ENCODE measurements at places on chromosomes 5 and 9.

- no peak for DNase-seq
Measured at GRCh38 chr5:102961671-102962070, 158.3 kb downstream of the GIN1 start.

DNA sequence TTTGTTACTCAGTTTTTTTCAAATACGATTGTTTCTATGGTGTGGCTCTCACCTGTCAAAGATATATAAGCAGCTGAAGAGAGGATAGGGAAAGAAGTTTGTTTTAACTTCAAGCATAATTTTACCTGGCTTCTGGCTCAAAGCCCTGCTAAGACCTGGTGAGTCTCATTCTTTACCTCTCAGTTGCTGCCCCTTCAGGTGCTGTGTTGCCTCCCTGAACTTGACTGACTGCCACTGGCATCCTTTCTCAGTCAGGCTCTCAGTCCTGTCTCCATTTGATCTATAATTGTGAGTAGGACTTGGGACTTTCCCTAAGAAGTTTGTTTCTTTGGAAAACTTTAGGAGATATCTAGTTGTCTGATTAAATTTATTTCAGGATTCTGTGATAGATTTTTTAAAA is 249.6 kb downstream of the IZUMO3 start:
- DNase-seq = no peak

- no peak for DNase-seq
Measured at GRCh38 chr9:109161471-109161870, 5.6 kb downstream of the FRRS1L start.

- DNase-seq = no peak
Measured at GRCh38 chr5:149859746-149860145, 84.8 kb downstream of the PDE6A start.

DNA sequence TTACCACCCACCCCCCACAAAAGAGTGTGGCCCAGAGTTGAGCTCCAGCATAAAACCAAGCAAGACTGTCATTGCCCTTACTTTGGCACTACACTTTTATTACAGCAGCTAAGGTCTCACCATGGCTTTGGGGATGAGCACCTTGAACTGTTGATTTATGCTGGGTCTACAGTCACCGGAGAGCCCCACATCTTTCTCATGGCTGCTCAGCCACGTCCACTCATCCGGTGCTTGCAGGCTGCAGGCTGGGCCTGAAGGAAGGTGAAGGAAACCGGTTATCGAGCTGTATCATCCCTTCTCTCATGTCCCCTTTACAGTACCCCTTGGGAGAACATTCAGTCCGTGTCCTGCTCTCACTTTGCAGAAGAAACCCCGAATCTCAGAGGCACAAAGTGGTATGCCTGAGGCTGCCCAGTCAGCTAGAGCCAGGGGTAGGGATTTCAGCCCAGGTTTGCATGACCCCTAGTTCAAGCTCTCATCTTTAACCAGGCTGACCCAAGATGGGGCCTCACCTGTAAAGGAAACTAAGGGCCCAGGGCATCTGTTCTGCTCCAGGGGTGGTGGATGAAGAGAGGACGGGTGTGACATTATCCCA is 11.6 kb downstream of the TMOD1 start:
- DNase-seq = no peak

DNA sequence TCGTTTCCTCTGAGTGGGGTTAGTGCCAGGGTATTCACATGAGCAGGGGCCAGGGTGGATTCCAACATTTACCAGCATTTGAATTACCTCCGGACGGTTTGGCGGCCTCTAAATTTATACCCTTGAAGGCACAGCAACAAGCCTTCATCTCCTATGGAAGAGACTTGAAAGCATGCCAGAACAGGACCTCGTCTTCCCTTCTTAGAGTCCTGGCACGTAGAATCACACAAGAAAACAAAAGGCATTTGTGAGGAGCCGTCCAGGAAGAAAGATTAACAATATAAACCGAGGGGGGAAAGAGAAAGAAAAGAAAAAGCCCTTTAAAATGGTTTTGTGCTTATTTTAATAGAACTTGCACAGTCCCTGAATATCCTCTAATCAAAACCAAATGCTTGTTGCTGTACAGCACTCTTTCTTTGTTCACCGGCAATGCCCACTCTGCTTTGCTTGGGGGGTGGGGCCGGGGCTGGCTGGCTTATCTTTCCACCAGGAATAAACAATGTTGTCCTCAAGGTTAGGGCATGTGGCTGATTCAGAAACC is 575.8 kb upstream of the ZNF462 start:
- no peak for DNase-seq

DNA sequence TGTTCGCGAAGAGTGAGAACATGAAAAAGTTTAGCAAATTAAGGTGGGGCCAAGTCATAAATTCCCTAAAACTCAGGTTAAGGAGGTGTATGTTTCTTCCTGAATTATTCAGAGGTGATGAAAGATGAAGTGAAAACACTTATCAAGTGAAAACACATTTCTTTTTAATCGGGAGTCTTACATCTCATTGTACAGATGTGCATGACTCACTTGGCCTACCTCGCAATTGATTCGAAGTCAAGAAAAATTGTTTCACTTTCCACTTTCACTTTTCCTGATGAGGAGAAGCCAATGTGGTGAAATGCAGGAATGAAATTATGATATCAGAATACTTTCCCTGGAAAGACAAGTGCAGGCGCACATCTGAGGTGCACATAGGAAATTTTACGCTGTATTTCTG is 78.7 kb downstream of the SLC25A46 start:
- no peak for DNase-seq

- no peak for DNase-seq
Measured at GRCh38 chr5:149496166-149496565, 55.1 kb downstream of the CSNK1A1 start.

DNA sequence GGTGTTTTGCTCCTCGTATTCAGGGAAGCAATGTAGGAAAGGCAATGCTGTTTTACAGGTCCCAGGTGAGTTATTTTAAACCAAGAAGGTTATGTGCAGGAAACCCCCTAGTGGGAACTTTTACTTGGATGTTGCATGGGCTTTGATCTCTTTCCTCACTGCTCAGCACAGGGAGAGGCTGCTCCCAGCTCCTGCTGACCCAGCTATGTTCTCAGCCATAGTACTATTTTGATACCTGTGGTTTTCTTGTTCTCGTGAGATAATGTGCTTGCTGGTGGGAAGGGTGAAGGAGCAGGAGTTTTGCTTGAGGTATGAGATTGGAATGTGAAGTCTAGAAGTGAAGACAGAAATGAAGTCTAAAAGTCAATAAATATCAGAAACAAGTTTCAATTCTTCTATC is 265.6 kb upstream of the FBXL7 start:
- DNase-seq = no peak

- no peak for DNase-seq
Measured at GRCh38 chr9:128055344-128056040, 11.6 kb downstream of the NAIF1 start.

DNA sequence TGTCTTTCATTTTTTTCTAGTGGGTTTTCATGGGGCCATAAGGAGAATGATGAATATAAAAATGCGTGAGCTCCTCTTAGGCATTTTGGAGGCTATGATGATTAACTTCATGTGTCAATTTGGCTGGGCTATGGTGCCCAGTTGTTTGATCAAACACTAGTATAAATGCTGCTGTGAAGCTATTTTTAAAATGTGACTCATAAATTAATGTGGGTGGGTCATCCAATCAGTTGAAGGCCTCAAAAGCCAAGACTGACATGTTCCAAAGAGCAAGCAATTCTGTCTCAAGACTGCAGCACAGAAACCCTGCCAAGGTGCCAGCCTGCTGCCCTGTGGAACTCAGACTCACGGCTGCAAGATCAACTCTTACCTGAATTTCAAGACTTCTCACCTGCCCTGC is 24.4 kb upstream of the ICE1 start:
- no peak for DNase-seq

GRCh38 chr5:17895288-17896033 is 261.2 kb downstream of the TAF11L14 start:
- DNase-seq = no peak

- DNase-seq = no peak
Measured at GRCh38 chr9:136220017-136220729, 15.2 kb upstream of the LHX3 start.

- DNase-seq = no peak
Measured at GRCh38 chr5:67255881-67256280, 59.3 kb upstream of the CD180 start.

- no peak for DNase-seq
Measured at GRCh38 chr9:119802133-119802532, 432.9 kb upstream of the BRINP1 start.

- no peak for DNase-seq
Measured at GRCh38 chr9:71112866-71113265, 8.6 kb downstream of the TRPM3 start.

- DNase-seq = no peak
Measured at GRCh38 chr5:144405991-144406390, 235.3 kb downstream of the KCTD16 start.

DNA sequence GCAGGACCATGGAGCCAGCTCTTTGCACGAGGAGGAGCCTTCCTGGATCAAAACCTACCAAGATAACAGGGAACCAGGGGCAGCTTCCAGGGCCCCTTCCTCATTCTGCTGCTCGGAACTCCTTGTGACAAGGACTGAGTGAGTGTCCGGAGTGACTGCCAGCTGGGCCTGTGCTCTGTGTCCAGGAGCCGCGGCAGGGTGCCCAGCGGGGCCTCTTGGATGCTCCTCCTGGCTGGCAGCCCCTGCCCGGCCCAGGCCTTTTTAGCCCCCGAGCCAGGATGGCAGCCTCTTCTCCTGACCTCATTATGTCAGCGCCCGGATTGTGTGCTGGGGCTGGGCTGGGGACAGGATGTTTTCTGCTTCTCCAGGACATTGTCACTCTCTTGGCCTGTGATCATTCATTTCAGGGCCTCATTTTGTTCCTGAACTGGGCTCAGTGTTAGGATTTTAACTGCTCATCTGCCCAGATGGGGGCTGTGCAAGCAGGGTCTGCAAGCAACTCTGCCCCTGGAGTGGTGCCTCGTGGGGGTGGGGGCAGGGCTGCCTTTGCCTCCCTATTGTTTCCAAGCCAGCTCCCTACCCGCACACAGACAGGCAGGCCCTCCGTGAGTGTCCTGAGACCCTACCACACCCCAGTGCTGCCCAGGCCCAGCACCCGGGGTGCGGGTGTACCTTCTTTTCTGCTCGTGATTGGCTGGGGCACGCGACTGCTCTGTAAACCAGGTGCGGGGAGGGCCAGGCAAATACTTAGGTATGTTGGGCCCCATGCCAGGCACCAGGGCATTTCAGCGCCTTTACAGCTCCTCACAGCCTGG is 161.6 kb downstream of the COL23A1 start:
- DNase-seq = no peak

DNA sequence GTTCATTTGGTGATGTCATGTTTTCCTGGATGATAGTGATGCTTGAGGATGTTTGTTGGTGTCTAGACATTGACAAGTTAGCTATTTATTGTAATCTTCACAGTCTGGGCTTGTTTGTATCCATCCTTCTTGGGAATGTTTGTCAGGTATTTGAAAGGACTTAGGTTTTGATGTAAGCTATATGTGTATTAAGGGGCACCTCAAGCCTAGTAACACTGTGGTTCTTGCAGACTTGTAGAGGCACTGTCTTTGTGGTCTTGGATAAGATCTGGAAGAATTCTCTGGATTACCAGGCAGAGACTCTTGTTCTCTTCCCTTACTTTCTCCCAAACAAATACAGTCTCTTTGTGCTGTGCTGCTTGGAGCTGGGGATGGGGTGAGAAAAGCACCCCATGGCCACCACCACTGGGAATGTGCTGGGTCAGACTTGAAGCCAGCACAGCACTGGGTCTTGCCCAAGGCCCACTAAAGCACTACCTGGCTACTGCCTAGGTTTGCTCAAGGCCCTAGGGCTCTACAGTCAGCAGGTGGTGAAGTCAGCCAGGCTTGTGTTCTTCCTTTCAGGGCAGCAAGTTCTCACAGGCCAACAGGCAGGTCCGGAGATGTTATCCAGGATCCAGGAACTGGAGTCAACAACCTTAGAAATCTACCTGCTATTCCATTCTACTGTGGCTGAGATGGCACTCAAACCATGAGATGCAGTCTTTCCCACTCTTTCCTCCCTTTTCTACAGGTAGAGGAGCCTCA is 49.3 kb upstream of the GNA14 start:
- no peak for DNase-seq

Measured in germinal center (tissue), 1 donor.